ENCODE measurements at places on chromosomes 12 and 14.

GRCh38 chr12:68515793-68516192 lies 94.9 kb upstream of the RAP1B start:
- DNase-seq = no peak

DNA sequence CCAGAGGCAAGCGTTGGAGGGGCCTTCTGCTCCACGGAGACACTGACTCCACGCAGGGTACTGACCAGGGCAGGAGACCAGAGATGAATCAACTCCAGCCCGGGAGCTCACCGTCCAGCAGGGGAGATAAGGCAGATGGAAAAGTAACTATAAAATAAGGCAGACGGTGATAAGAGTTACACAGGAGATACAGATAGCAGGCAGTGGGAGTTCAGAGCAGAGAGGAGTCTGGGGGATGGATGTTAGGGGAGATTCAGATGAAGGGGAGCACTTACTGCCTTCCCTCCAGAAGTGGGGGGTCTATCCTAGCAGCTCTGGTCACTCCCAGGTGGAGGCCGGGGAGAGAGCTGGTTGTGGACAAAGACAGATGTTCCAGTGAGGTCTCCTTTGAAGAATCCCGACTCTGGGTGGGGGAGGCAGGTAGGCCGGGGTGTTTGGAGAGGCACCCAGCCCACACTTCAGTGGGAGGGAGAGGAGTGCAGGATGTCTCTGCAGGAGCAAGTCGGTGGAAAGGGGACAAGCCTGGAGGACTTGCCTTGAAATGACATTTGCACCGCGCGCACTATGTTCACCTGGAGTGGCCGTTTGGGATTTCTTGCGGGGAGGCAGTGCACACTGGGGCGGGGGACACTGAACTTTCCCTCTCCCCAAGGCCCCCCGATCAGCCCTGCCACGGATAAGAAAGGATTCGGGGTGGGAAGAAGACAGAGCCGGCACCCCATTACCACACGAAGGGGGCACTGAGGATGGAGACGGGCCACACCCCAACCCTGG lies 1.2 kb downstream of the PITPNM2 start:
- peak; percentile 13 for DNase-seq

- DNase-seq = no peak
Measured at GRCh38 chr12:77835969-77836368, 5.3 kb downstream of the NAV3 start.

GRCh38 chr14:37588956-37589714 lies 5.9 kb downstream of the FOXA1 start:
- DNase-seq = peak; percentile 56

GRCh38 chr12:100266585-100266834 lies 369 bp downstream of the DEPDC4 start:
- DNase-seq = no peak

DNA sequence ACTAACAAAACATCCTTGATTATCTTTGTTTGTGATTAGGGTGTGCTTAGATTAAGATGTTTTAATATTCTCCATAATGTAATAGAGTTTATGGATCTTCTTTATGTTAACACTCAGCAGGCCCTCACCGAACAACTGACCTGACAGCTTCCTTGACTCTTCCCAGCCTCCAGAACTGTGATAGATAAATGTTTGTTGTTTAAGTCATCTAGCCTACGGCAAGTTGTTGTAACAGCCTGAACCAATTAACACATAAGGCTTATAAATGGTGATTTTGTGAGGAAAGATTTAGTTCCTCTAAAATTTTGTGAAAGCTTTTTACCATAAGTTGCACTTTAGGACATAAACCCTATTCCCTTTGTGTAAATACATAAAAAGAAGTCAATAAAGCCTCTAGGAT lies 156.5 kb upstream of the DCN start:
- no peak for DNase-seq

- no peak for DNase-seq
Measured at GRCh38 chr12:89047856-89048418, 304.4 kb downstream of the DUSP6 start.

DNA sequence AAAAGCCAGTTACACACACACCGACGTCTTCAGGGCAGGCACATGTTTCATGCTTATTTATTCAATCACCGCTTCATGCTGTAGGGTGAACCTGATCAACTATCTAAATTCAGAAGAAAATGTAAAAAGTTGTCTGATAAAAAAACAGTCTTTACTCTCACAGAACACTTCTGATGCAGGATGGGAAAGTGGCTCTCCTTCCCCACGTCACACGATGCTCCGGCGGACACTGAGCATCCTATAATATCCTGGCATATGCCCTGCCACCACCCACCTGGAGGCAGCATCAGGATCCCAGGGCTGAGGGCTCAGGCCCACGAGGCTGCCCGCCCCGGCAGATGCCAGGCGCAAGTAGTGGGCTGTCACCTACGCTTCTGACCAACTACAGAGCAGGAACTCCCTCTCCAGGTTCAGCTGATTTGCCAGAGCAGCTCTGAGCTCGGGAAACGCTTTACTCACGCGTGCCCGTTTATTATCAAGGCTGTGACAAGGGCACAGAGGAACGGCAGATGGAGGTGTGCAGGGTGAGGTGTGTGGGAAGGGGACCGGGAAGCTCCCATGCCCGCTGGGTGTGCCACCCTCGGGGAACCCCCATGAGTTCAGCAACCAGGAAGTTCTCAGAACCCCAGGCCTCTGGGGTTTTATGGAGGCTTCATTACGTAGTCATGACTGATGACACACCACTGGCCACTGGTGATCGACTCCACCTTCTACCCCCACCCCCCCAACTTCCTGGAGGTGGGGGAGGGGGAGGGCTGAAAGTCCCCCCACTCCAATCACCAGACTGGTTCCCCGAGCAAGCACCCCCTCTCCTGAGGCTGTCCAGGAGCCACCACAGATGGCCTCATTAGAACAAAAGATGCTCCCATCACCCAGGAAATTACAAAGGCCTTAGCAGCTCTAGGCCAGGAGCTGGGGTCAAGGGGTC lies 32.1 kb downstream of the SLC15A4 start:
- no peak for DNase-seq

DNA sequence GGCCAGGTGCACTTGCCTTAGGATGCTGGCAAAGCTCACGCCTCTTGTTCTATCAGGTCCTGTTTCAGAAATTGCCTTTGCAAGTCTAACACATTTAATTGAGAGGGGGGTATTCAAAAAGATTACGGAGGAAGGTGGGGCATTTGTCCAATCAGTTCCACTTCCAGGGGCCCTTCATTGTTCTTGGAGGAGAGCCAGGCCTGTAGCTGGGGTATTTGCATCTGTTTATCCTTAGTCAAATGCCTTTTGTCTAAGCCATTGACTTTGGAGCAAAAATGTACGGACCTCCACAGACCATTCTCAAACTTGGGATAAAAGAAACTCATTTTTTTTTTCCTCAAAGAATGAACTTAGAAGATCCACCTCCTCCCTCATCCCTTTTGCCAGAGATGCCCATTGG lies 582.0 kb downstream of the BCL11B start:
- DNase-seq = no peak
